ENCODE measurements at places on chromosomes 13 and 19. TPM values are rescaled to one million over a fixed set of nuclear protein-coding genes. Genes with fewer than 3 reads are reported as not detected.

GRCh38 chr19:28554321-28555091, 658.4 kb downstream of the UQCRFS1 start:
- DNase-seq = no peak

Gene ZNF606
- polyA plus RNA-seq = 1.2 TPM

Gene CGB1
- not detected for polyA plus RNA-seq

Gene TTC9B
- not detected for polyA plus RNA-seq

Gene ZNF723
- not detected for polyA plus RNA-seq
